ENCODE measurements at places on chromosomes 12 and 14. TPM values are rescaled to one million over a fixed set of nuclear protein-coding genes. Genes with fewer than 3 reads are reported as not detected.

- no peak for DNase-seq
These were observed 29.7 kb downstream of the ZNF605 start for GRCh38 chr12:132926415-132926833.

DNA sequence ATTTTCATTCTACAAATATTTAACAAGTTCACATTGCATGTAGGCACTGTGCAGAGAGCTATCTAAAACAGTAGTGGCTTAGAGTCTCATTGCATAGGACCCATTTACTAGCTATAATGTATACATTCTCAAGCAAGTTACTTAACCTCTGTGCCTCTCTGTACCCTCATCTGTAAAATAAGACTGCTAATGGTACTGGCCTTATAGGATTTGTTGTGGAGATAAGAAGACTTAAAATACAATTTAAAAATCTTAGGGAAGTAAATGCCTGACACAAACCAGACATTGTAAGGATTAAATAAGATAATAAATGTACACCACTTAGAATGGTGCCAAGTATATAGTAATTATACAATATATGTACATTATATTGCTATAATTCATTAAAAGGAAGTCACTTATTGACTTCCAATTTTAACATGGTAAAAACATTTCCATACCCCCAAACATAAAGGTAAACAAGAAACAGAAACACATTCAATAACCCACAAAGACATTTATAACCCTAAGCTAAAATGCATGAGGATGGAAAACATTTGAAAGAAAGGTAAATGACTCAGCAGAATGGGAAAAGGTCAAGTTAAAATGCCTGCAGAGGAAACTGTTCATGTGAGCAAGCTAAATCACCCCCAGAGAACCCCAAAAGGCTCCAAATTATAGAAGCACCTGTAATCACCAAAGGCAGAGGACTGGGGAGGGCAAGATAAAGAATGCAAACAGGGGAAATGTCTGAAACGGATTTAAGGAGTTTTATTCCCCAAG, 30.8 kb downstream of the RPS6KA5 start:
- DNase-seq = no peak

- DNase-seq = no peak
These were observed 688.8 kb downstream of the TMEM121 start for GRCh38 chr14:106215229-106215628.

GRCh38 chr12:50894241-50894640, 51.5 kb downstream of the TMPRSS12 start:
- no peak for DNase-seq

- no peak for DNase-seq
These were observed 77.3 kb downstream of the EMP1 start for GRCh38 chr12:13273850-13274249.

DNA sequence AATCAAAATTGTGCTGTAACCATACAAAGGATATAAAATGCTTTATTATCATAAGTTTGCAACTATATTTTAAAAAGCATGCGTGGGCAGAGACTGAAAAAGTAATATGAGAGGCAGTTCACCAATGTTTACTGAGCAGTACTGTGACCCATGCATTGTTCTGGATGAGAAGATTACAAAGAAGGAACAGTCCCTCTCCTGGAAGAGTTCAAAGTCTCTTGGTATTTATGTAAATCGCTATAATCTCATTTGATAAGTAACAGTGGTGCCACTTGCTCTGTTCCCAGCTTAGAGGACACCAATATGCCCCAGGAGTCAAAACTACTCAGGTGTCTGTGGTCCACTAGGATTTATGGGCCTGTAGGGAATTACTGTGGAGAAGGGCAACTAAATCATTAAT, 2.1 kb upstream of the CMAS start:
- no peak for DNase-seq

DNA sequence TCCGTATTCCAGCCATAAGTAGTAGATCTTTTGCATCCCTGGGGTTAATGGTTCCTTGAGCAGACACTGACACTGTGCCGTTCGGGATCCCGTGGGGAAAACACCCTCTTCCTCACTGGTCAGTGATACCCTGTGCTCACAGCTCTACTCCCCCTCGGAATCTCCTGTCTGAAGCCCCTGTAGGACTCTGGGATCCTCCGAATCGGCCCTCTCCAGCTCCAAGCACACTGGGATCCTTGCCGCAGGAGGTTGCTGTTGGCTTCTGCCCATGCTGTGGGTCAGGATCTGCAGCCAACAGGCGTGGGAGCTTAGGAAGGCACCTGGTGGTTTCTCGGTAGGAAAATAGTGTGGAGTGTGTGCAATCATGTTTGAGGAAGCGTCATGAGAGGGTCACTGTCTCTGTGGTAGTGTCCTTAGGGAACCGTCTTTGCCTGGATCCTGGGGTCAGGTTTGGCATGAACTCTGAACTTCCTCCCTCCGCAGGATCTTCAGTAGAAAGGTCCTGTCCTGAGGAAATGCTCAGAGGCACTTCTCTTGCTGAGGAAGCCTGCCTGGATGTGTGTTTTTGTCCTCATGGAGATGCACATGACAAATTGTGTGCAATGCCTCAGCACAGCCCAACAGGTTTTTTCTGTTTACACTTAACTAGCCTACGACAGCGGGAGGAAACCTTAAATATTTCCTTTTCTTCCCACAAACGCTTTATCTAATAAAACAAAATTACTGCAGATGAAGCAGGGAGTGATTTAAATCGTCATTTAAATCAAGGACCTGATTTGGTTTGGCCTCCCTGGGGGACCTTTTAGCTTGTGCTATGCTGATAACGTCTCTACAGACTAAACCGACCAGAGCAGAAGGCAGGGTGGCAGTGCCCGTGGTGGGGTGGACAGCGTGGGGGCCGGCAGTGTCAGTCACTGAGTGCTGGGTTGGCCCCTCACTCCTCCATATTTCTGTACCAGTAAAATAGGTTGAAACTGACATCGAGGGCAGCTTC, 18.7 kb downstream of the FBXL14 start:
- no peak for DNase-seq

DNA sequence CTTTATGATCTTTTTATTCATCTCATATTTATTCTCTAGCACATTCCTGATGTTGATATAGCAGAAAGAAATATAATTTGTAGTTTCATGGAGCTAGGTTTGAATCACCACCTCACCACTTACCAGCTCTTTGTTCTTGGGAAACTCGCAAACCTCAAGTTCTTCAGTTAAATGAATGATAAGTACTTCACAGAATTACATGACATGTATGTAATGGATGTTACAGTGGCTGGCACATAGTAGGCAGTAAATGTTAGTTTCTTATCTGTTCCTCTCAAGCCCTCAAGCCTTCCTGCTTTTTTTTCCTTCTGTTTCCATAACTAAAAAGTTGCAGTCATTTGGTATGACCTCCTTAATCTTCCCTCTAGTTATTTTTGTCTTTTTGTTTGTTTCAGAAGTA, 54.9 kb downstream of the SPATS2 start:
- DNase-seq = no peak

DNA sequence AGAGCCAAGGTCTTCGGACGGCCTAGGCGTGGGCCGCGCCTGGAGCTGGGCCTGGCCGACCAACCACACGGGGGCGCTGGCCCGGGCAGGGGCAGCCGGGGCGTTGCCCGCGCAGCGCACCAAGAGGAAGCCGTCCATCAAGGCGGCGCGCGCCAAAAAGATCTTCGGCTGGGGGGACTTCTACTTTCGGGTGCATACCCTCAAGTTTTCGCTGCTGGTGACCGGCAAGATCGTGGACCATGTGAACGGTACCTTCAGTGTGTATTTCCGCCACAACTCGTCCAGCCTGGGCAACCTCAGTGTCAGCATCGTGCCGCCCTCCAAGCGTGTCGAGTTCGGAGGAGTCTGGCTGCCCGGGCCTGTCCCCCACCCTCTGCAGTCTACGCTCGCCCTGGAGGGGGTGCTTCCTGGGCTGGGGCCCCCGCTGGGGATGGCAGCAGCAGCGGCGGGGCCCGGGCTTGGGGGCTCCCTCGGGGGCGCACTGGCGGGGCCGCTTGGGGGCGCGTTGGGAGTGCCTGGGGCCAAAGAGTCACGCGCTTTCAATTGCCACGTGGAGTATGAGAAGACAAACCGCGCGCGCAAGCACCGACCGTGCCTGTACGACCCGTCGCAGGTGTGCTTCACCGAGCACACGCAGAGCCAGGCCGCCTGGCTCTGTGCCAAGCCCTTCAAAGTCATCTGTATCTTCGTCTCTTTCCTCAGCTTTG, 4.4 kb upstream of the SHMT2 start:
- DNase-seq = no peak

DNA sequence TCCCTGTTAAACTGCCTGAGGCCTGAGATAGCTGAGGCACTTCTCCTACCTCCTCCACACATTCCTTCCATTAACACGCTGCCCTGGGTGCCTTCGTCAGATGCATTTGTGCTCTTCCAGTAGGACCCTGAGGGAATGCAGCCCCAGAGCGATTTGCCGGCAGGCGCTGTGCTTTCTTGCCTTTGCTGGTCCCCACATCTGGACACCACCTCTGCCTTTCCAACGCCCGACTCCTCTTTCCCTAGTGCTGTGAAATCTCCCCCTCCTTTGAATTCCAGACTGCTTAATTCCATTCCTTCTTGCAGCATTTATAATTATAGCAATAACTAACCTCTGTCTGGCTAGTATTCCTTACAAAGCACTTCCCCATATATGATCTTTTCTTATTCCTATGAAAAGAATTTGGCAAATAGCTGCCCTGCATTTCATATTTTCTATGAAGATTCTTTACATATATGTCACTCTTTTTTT, 88.4 kb downstream of the C12orf75 start:
- no peak for DNase-seq

Gene MFAP5
- 387 TPM for total RNA-seq

Gene TSPAN19
- total RNA-seq = 0.58 TPM

Gene POTEG
- total RNA-seq = not detected

Gene ZDHHC22
- not detected for total RNA-seq

Gene KRT82
- total RNA-seq = not detected
